K562 (cell line): ENCODE measurements at places on chromosomes 1 and 21. TPM values are rescaled to one million over a fixed set of nuclear protein-coding genes. Genes with fewer than 3 reads are reported as not detected.

GRCh38 chr1:234775477-234776246, 165.7 kb upstream of the IRF2BP2 start:
- no peak for DNase-seq

DNA sequence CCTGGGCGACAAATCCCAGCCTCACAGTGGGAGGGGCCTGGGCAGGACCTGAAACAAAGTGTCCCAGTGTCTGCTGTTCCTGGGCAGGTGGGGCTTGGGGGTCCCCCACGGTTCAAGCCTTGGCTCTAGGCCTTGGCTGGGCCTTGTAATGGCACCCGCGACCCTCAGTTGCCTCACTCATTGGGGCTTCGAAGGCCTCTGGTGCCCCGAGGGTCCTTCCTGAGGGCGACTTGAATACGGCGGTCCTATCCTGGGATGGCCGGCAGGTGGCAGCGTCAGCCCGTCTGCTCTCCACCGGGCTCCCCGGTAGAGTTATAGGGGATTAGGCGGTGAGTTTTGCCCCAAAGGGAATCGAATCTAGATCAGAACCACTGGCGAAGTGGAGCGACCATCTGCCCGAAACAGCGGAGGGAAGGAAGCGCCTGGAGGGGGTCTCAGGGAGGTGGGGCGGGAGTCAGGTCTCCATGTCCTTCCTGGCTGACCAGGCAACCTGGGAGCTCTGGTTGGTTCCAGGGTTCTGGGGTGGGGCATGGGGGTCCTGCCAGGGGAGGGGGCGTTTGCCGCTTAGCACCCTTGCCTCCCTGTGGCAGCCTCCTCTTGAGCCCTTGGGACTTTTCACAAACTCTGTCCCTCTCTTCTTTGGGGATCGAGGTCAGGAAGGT, 2.1 kb upstream of the PEX10 start:
- DNase-seq: peak; percentile 81

The SLC25A34 gene
- 0.22 and 0.57 TPM in 2 replicates for polyA plus RNA-seq

DNA sequence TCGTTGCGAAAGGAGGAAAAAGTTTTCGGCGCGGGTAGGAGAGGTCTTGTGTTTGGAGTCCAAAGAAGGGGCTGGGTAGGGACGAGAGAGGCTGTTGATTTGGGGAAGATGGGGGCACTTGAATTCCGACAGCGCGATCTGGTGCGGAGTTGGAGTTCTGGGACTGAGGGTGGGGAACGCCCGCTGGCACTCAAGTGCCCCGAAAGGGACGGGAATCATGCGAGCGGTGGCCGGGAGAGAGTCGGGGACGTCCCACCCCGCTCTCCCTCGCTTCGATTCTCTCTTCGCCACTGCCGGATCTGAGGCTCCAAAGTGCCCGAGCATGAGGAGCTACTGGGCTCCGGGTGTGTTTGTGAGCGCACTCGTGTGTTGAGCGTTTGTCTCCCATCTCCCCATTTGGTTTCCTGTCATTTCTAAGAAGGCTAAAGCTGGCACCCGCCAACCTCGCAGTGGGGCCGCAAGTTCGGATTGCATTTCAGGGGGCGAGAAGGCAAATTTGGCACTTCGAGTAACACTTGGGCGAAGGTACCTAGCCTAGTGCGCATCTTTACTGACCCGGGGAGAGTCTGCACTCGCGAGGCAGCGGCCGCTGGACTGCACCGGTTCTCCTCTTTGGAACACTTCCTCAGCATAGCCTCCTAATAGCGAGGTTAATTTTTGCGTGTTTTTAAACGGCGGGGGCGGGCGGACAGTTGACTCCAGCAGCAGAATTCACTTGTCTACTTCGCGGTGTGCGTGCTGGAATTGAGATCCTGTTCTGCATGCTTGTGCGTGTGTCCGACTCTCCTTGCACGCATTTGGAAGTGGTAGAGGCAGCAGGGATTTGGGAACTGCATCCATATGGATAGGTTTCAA, 1.2 kb downstream of the CHRM3 start:
- DNase-seq: no peak

GRCh38 chr1:227391879-227392278, 73.6 kb upstream of the CDC42BPA start:
- no peak for DNase-seq
